ENCODE measurements at places on chromosomes 6 and 20.

- DNase-seq: no peak
These were observed 98.6 kb upstream of the CLDN20 start for GRCh38 chr6:155165029-155165710.

DNA sequence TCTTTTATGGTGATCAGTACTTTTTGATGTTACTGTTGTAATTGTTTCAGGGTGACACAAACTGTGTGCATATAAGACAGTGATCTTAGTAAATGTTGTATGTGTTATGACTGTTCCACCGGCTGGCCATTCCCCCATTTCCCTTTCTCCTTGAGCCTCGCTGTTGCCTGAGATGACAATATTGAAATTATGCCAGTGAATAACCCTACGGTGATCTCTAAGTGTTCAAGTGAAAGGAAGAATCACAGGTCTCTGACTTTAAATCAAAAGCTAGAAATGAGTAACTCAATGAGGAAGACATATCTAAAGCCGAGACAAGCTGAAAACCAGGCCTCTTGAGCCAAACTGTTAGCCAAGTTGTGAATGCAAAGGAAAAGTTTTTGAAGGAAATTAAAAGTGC lies 32.3 kb downstream of the TULP4 start:
- no peak for DNase-seq

- DNase-seq: no peak
These were observed 4.9 kb downstream of the NKAIN2 start for GRCh38 chr6:123808556-123808955.

GRCh38 chr6:25171301-25171700 lies 107.9 kb upstream of the CARMIL1 start:
- DNase-seq: no peak

GRCh38 chr6:141169419-141169818 lies 963.3 kb upstream of the GJE1 start:
- DNase-seq: no peak

Measured in stimulated activated CD4-positive, alpha-beta T cell treated with anti-CD3 and anti-CD28 coated beads, Interleukin-2, amount 100 ng/mL, for 24 hours (primary cell).